ENCODE measurements at places on chromosomes 6 and 20. TPM values are rescaled to one million over a fixed set of nuclear protein-coding genes. Genes with fewer than 3 reads are reported as not detected.
A peak's percentile ranks its signal among the peaks of the same experiment; 100 is the strongest.

DNA sequence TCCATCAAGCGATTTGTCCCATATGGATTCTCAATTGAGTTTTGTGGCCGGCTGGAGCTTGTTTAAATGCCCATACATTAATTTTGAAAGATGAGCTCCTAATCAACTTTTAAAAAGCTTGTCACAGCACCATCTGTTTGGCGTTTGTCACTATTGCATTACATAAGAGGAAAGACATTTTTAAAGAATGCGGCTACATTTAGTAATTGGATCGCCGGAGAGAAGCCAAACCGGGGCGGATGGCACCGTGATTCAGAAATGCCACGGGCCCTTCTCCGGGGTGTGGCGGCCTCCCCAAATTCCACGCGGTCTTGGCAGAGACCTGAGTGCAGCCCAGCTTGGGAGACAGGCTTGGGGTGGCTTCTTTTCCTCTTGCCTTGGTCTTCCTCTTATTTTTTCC is 67.7 kb upstream of the ZNFX1 start:
- DNase-seq, result no peak

- no peak for DNase-seq
Measured at GRCh38 chr6:164569509-164569908, 739.9 kb downstream of the C6orf118 start.

ANGPT4 gene
- total RNA-seq, result 0.57 TPM

- no peak for DNase-seq
Measured at GRCh38 chr6:100796049-100796823, 84.9 kb downstream of the ASCC3 start.

DNA sequence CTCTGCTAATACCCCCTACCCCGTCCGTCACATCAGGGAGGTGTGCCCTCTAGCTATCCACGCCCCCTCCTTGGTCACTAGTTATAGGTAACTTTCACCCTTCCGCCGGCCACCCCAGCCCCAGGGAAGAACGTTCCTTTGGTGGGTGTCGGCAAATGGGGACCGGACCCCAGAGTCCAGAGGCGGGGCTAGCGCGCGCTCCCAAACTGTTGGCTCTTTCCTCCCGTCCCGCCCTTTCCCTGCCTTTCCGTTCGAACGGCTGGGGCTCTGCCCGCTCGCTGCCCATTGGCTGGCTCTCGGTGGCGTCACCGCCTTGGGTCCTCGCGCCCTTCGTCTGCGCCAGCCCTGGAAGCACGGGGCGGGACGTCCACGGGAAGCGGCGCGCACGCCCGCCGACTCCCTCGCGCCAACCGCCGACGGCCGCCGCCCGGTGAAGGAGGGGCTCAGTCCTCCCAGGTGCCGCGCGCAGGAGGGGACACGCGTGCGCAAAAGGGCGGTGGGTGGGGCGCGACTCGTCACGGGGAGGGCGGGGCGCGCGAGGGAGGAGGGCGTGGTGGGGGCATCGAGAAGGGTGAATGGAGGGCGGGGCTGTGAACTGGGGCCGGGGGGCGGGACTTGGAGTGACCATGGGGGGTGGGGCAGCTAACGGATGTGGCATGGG is 634 bp upstream of the PHF1 start:
- DNase-seq, result peak; percentile 99

HNF4A gene
- 26.0 TPM for total RNA-seq

- DNase-seq, result no peak
Measured at GRCh38 chr6:21171801-21172200, 421.8 kb upstream of the SOX4 start.

DNA sequence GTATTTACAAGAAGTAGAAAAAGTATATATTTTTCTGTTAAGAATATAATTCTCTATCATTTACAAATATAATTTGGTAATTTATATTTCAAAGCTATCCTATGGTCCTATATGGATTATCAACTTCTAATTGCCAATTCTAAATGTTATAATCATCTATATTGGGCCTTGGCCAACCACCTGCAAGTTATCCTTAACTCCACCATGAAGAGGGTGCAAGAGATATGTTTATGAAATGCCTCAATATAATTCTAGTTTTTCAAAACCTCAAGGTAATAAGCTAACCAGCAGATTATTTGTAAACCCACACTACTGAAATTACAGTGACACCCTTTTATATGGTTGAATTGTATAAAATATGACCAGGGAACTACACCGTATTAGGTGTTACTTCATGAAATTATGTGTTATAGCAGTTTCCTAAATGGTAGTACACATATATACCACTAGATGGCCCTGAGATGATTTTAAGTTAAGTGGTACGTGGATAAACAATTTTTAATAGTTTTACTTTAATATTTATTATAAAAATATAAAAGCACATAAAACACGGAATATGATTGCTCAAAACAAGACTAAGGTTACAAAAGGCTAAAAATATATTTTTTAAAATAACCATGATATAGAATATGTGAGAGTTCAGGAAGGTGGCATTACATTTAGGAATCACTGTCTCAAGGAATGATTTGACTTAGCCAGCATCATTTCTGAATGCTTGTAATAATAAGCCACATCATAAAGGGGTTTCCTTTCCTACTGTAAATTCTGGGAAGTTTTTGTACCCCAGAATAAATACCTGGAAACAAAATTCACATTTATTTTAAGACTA is 9.8 kb upstream of the PNISR start:
- peak; percentile 12 for DNase-seq

DNA sequence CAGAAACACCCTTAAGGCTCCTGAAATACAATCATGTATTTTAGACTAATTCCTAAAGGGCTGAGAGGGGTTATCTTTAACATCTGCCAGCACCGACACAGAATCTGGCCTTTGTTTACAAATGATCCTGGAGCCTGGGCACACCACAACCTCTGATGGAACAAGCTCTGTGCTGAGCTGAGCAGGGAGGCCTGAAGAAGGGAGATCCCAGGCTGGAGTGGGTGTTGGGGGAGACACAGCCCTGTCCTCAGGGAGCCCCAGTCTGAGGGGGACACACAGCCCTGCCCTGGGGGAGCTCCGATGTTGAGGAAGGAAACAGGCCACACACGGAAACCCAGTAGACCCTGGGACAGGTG is 130.5 kb downstream of the VEGFA start:
- no peak for DNase-seq

DNA sequence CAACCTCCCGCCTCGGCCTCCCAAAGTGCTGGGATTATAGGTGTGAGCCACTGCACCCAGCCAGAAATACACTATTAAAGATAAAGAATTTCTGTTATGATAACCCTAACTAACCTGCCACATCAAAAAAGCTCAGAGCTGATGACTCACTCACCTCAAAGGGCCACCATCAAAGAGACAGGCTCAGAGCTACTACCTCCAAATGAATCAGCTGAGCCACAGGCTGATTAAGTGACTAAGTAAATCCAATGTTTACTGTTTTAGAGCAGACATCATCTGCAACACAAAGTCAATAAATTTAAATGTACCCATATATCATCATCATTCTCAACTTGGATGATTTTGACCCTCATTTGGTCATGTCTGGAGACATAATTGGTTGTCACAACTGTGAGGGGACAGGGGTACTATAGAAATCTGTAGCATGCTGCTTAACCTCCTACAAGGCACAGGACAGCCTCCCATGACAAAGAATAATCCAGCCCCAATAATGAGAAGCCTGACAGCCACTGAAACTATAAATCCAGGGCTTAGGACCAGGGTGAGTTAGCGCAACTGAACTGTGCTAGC is 106.5 kb downstream of the ATP9A start:
- DNase-seq, result no peak

DNA sequence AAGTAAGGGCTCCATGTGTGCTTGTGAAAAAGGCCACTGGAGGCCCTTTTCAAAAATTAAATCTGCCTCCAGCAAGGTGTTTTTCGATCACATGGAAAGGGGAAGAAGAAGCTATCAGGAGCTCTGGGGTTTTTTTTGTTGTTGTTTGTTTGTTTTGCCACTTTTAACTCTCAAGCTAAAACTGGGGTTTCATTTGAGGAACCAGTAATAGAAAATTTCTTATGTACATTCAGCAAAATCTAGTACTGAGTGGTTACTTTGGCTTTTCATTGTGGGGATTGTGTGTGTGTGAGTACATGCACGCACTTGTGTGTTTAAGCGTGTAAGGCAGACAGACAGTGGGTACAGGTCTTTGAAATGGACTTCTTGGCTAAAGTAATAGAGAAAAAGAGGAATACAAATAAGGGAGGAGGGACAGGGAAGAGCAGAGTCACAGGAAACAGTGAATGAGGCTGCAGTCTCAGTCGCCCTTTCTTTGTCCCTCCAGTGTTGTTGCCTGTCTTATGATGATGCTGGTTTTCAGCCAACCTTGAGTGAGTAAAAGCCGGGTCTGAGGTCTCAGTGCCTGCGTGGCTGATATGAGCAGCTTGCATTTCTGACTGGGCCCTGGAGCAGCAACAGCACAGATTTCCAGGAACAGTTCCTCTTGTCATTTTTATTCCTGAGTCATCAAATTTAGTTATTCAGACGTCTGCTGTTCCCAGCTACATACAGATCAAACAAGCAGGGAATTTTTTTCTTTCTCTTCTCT is 26.2 kb downstream of the SLC16A10 start:
- DNase-seq, result no peak

DNA sequence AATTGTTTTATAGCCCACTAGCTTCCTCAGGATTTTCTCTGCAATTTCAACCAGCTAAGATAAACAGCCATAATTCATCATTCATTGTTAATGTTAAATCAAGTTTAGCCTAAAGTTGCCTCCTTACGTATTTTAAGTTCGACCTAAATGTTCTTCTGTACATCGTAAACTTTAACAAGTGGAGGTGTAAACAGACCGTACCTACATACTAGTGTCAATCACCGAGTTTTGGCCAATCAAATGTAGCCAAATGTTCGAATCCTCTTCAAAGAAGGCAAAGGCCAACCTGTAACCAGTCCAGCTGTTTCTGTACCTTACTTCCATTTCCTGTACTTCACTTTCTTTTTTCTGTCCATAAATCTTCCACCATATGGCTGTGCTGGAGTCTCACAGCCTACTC is 13.5 kb downstream of the MBOAT1 start:
- DNase-seq, result no peak

DNA sequence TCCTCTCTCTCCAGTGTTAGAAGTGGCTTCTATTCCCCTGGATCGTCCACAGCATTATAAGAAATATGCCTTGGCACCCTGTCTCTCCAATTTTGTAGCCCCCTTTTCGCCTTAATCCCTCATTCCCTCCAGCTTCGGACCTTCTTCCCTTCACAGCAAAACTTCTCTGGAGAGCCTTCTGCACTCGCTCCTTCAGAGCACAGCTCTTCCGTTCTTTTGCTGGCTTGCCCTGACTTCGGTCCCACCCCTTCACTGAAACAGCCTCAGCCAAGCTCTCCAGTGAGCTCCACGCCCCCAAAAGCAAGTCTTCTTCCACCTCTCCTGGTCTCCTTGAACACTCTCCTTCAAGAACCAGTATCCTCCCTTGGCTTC is 134.7 kb upstream of the RNF24 start:
- no peak for DNase-seq

DNA sequence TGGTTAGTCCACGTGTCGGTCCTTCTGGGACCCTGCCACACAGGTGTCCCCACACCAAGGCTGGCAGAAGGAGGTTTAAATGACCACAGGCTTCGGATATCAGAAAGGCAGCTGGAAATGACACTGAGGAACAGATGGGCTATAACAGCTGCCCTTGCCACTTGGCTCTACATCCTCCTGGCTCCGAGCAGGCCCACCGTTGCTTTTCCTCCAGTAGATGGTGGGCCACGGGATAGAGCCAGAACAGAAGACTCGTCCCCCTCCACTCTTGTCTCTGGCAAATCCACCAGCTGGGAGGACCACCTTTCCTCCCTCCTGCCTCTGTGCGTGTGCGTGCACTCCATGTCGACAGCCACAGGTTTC is 17.6 kb downstream of the WRNIP1 start:
- no peak for DNase-seq

DNA sequence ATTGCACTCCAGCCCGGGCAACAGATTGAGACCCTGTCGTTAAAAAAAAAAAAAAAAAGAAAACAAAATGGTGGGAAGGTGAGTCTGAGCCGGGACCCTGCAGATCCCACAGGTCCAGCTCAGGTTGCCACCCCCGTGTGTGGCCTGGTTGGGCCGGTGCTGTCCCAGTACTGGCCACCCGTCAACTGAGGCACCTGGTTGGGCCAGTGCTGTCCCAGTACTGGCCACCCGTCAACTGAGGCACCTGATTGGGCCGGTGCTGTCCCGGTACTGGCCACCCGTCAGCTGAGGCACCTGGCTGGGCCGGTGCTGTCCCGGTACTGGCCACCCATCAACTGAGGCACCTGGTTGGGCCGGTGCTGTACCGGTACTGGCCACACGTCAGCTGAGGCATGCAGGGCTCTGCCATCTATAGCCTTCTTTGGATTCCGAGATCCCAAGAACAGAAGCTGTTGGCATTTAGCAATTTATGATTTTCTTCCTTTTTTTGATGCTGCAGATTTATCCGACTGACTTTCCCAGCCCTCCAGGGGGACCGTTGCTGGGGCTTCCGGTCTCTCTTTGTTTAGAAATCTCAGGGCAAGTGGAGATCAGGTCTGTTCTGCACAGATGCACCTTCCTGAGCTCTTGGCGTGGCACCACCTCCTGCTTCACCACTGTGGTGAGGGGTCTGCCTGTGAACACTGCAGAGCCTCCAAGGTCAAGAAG is 113.8 kb downstream of the SYCP2 start:
- peak; percentile 50 for DNase-seq

- no peak for DNase-seq
Measured at GRCh38 chr6:77880501-77880900, 227.7 kb downstream of the MEI4 start.

DNA sequence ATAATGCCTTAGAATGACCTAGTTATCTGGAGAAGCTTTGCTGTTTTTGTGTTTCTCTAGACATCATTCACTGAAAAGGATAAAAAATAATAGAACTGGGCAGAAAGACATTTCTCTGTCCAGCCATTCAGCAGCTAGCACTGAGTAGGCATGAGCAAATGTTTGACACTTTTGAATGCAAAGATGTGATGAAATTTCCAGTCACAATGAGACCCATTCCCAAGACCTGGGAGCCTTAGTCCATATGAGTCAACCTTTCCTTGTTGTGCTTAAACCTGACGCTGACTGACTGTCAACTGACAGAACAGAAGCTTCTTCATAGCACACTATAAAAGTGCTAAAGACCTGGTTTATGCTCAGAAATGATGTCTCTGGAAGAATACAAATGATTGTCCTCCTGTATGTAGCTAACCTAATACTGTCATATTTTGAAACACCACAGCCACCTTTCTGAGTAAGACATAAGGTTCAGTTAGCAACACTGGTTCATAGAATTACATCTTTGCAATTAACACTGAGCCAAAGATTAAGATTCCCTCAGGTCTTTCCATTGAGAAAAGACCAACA is 17.1 kb downstream of the RALGAPA2 start:
- DNase-seq, result no peak

- DNase-seq, result no peak
Measured at GRCh38 chr6:52183131-52183713, 3.0 kb upstream of the IL17A start.

GRCh38 chr6:38150681-38151296 is 331.3 kb downstream of the ZFAND3 start:
- DNase-seq, result no peak

- DNase-seq, result no peak
Measured at GRCh38 chr6:149425754-149426153, 25.7 kb downstream of the SUMO4 start.

Measured in kidney (tissue), 22 donors.